Activated naive CD4-positive, alpha-beta T cell (primary cell): ENCODE measurements at places on chromosomes 5 and 9.

- no peak for DNase-seq
These were observed 81.1 kb downstream of the BOD1 start for GRCh38 chr5:173535166-173535975.

DNA sequence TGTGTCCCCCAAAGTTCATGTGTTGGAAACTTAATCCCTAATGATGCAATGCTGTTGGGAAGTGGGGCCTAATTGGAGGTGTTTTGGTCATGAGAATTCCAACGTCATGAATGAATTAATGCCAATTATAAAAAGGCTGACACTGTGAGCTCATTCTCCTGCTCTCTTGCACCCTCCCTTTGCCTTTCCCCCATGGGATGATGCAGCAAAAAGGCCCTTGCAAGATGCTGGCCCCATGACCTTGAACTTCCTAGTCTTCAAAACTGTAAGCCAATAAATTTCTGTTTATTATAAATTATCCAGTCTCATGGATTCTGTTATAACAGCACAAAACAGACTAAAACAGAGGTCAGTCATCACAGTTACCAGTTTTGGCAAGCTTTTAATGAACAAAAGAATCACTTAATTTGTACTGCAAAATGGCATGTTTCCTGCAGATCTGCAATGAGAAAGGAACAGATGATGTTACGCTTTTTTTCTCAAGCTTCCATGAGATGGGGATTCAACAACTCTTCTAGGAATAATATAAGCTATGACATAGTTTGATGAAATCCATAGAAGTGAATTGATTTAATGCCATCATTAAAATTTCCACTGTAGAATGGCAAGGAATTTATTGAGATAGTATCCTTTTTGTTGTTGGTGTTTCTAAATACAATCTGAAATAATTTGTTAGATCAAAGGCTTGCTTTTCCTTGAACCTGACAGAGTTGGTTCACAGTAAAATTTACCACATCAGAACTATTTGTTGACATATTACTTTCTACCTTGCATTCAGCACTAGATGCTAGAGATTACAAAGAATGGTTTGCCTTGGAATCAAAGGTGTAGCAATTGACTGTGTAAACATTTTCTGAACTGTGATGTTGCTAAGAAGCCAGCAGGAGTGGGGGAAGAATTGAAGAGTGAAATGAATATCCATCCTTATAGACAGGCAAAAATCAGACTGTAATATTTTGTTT, 29.3 kb upstream of the RFK start:
- DNase-seq: no peak

GRCh38 chr5:108560166-108560565, 178.3 kb upstream of the FBXL17 start:
- DNase-seq: no peak

- no peak for DNase-seq
These were observed 345.6 kb downstream of the PLK2 start for GRCh38 chr5:58114324-58114723.

GRCh38 chr5:172867761-172868435, 33.8 kb downstream of the ERGIC1 start:
- DNase-seq: no peak

- DNase-seq: no peak
These were observed 209.8 kb downstream of the ENC1 start for GRCh38 chr5:74430631-74431289.

- no peak for DNase-seq
These were observed 16.4 kb upstream of the FLT4 start for GRCh38 chr5:180665682-180666404.

GRCh38 chr5:90689064-90689463, 130.5 kb downstream of the ADGRV1 start:
- no peak for DNase-seq

DNA sequence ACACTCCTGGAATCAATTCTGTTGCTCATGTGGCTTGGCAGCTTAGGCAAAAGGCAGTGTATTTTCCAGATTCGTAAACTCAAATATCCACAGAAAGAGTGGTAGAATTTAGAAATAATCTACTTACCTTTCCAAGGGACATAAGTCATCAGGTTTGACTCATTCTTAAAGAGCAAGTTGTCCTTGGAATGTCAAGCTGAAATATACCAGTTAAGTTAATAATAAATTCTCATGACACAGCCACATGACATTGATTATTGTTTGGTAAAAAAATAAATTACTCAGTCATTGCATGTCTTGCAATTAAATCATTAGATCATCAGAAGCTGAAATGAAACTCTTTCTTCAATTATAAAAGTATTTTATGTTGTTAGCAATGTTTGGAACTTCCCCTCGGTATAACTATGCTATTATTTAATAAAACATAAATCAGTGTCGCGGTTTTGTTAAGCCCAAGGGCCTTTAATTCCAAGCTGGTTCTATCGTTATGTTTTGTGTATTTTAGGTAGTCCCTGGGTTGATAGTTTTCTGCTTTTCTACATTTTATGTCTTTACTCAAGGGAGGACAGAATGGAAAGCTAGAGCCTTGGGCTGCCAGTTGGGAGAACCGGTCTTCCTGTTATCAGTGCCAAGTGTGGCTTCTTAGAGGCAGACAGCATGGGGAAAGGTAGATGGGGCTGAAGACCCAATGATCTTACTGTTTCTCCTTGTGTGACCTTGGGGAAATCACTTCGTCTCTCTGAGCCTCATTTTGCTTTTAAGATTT, 79.3 kb upstream of the PRLR start:
- DNase-seq: no peak

GRCh38 chr5:21125238-21125983, 1137.4 kb upstream of the CDH18 start:
- no peak for DNase-seq

GRCh38 chr9:88783711-88784083, 207.6 kb upstream of the S1PR3 start:
- no peak for DNase-seq

GRCh38 chr9:124870723-124871122, 8.8 kb downstream of the ARPC5L start:
- no peak for DNase-seq

- DNase-seq: no peak
These were observed 61.8 kb downstream of the SHC3 start for GRCh38 chr9:89116805-89117192.

GRCh38 chr5:159861086-159861485, 55.2 kb upstream of the ADRA1B start:
- DNase-seq: no peak

- DNase-seq: no peak
These were observed 107.7 kb downstream of the TENT4A start for GRCh38 chr5:6820851-6821479.

DNA sequence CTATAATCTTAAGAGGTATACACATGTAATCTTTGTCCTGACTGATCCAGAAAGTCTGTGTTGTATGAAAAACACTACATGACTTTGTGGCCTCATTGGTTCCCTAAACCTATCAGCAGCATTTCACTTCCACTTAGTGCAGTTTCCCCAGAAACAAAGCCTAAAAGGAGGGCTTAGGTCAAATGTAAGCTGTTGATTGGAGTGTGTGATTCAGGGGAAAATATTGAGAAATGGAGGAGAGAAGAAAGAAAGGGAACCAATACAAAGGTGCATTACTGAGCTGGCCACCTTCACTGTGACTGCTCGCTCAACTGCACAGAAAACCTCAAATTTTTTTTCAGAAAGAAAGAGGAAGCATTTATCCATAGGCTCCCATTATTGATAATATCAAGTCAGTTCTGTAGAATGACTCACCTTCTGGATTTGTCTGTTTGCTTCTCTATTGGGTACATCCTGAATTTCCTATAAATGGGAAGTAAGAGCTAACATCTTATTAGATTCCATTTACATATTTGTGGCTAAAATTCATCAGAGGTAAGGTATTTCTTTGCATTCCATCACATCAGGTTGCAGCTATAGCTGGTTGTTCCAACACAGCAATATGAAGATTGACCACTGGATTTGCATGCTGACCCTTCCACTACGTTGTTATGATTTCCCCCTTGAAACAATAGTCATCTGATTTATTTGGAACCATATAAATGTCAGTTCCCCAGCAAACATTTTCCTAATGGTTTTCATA, 10.3 kb upstream of the FST start:
- DNase-seq: no peak

DNA sequence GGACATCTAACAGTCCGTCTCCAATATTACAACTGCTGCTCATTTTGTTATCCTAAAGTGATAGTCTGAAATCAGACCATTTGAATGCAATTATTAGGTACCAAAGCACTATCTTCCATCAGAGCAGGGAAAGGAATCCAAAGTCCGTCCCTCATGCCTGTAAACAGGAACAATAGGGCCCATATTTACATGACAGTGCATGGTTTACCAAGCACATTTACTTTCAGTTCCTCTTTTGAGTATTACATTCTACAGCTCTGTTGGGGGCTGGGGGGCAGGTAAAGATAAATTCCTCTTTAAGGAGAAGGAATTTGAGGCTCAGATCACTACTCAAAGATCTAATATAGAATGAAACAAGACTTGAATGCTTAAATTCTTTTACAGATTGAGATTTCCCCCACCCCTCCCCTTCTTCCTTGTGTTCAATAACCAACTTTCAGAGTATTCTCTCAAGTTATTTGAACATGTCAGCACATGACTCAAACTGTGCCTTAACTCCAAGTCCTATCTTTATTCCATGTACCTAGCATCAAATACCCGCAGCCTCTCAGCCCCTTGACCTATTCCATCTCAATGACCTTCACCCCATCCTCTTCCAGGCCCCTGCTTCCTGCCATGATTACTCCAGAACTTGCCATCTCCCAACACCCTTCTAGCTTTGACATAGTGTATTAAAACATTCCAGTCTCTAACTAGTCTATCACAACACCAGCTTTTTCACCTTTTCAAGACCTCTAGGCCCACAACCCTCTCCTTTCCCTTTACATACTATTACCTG, 71.0 kb downstream of the BRINP1 start:
- no peak for DNase-seq

- DNase-seq: no peak
These were observed 201.7 kb upstream of the PTGER4 start for GRCh38 chr5:40477856-40478546.

DNA sequence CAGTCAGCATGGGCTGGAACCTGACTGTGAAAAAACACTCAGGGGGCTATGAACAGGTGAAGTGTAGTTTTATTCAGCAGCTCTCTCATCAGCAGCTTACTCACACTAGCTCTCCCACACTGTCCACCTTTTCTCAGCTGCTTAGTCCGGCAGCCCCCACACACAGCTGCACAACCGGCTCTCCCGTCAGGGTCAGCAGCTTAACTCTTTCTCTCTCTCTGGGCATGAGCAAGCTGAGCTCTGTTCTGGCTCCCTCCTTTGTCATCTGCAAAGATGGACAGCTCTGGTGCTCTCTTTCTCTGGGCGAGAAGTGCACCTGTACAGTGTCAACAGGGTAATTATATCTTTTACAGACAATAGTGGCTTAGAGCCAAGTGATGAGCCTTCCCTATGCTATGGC, 8.2 kb downstream of the DMAC1 start:
- DNase-seq: no peak

DNA sequence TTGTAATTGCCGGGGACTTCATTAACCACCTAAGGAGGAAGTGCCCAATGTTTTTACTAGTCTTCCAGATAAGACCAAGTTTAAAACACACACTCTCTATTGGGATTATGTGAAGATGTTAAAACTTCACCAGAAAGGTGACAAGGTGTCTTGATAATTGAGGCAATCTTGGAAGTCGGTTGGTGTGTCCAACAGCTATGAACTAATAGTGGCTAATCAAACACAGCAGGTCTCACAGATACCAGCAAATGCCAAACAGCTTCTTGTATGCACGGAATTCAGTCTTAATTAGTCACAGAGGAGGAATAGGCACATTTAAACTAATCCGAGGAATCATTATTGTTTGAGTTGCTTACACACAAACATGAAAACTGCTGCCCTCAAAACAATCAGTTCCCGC, 214.5 kb downstream of the SEC61B start:
- no peak for DNase-seq

DNA sequence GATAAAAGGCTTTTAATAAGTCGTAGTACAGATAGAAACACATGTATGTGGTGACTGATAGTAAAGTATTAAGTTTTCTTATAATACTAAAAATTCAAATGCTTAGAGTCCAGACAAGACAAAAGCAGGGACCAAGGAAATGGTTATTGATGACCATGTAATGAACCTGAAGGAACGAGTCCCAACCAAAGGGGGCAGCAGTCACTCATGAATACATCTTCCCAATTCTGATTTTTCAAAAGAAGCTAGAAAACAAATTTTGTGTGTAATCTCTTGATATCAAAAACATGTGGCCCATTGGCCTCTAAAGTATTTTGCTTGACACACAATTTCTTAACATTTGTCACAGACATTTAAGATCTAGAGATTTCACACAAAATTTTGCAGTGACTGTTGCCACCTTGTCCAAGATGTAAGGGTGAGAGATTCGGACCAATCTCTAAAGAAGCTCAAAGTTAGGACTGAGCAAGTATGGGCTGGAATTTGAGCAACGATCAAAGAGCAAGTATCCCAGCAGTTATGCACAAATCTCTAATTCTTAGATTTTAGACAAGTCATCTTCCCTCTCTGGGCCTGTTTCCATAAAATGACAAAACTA, 66.8 kb downstream of the ARL15 start:
- DNase-seq: no peak

DNA sequence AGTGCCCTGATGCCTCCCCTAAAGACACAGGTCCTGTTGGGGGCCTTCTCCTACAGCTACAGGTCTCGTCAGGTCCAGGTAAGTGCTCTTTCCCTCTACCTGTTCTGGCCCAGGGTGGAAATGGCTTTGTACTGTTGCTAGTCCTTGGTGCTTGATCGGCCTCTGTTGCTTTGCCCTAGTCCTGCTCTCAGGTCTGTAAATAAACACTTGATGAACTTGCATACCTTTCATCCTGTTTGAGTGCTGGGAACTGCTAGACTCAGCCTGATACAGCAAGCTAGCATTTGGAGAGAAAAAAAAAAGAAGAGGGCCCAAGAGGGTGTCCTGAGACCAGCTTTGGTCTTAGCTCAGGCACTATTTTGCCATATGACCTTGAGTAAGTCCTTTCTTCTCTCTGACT, 21.8 kb upstream of the ZNF618 start:
- DNase-seq: no peak

DNA sequence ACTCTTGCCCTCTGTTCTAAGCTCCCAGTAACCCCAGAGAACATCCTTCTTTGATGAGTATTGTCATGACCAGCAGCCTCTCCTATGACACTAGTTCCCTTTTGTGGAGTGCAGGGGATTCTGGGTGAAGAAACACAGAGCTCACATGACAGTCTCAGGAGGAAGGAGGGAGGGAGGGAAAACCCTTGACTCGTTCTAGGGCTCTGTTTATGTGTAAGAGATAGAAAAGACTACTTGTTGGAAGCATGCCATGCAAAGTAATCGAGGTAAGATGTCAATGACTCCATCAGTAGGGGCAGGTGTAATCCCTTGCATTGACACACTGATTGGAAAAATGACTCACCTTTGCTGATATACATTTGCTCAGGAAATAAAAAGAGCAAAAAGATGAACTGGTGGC, 190.2 kb upstream of the ELL2 start:
- DNase-seq: no peak

DNA sequence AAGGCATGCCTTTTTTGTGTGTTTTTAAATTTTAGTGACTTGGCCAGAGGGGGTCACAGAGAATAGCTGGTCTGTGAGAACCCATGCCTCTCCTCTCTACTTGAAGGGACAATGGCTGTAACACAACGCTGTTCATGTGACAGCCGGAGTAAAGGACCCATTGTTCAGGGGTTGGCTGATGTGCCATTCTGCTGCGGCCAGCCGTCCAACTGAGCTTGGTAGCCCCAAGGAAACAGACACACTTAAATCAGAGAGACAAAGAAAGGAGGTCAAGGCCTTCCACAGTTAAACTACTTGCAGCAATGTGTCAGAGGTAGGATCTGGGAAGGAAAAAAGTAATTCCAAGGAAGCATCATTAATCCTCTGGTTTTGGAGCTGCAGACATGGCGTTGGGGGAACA, 8.1 kb downstream of the MEGF10 start:
- no peak for DNase-seq
